ENCODE measurements at places on chromosomes 7 and 10. TPM values are rescaled to one million over a fixed set of nuclear protein-coding genes. Genes with fewer than 3 reads are reported as not detected.

GRCh38 chr10:76122056-76122455 lies 690.6 kb downstream of the LRMDA start:
- H3K27ac ChIP-seq = no peak overlapping the region
- no peak overlapping the region for H3K4me3 ChIP-seq
- DNase-seq = no peak
- H3K36me3 ChIP-seq = no peaks in the 10 kb centered on the region
- H3K27me3 ChIP-seq = peaks cover 2% of the 10 kb centered on the region

DNA sequence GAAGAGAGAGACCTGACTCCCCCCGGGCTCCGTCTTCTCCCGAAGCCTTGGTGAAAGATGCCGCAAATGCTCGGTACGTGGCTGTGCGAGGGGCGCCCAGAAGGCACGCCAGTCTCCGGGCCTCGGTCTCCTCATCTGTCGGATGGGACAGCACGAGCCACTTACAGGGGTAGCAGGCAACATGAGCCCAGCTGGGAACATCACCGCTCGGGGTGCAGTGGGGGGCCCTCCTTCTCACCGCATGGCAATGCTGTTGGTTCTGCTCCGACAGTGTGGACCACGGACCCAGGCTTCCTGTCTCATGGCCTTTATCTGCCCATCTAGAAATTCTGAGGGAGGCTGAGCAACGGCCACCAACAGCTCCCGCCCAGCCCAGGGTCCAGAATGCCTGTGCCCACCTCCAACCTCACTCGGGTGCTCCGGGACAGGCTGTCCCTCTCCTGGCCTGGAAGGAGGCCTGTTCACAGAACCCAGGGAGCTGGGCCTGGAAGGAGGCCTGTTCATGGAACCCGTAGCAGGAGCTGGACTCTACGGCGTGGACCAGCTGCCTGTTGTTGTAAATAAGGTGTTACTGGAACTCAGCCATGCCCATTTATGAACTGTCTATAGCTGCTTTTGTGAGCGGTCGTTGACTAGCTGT lies 15.8 kb downstream of the ADAP1 start:
- DNase-seq = no peak
- H3K4me3 ChIP-seq = no peak overlapping the region
- peaks cover 42% of the 10 kb centered on the region for H3K4me1 ChIP-seq
- peaks cover 6% of the 10 kb centered on the region for H3K27me3 ChIP-seq
- H3K27ac ChIP-seq = no peak overlapping the region
- peaks cover 5% of the 10 kb centered on the region for H3K36me3 ChIP-seq

DNA sequence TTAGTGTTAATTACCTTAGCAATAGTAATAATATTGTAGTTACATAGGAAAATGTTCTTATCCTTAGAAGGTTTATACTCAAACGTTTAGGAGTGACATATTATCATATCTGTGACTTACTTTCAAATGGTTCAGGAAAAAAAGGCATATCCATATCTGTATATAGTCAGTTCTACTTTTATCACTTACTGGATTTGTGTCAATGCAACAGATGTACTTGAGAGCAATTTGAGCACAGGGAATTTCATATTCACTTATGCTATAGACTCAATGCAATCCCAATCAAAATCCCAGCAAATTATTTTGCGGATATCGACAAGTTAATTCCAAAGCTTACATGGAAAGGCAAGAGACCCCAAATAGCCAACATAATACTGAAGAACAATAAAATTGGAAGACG lies 10.0 kb downstream of the DENND11 start:
- no peaks in the 10 kb centered on the region for H3K36me3 ChIP-seq
- H3K27ac ChIP-seq = no peak overlapping the region
- no peak overlapping the region for H3K4me3 ChIP-seq
- peaks cover 44% of the 10 kb centered on the region for H3K4me1 ChIP-seq

DNA sequence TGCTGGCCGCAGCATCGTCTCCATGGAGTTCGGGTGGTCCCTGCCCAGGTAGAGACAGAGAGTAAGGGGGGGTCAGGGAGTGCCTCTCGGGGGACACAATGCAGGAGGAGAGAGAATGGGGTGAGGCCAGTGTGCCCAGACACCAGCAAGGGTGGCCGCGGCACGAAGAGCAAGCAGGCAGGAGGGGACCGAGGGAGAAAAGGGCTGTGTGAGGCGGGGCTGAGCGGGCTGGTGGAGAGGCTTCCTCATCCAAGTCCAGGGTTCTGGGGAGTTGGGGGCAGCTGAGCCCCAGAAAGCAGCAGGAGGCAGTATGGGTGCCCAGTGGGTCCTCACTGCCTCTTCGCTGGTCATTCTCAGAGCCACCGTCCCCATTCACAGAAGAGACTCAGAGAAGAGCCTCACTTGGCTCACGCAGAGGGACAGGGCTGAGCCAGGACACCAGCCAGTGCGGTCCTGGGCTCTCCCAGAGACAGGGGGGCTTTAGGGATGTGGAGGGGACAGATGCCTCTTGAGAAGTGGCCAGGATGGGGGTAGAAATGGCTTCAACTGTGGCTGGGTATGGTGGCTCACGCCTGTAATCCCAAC lies 78.9 kb downstream of the MICALL2 start:
- no peak overlapping the region for H3K27ac ChIP-seq
- no peak for DNase-seq
- peaks cover 4% of the 10 kb centered on the region for H3K27me3 ChIP-seq
- peaks cover 1% of the 10 kb centered on the region for H3K4me1 ChIP-seq
- H3K4me3 ChIP-seq = no peak overlapping the region
- peaks cover 5% of the 10 kb centered on the region for H3K36me3 ChIP-seq

GRCh38 chr10:59055045-59055444 lies 121.4 kb upstream of the PHYHIPL start:
- H3K27ac ChIP-seq = no peak overlapping the region
- H3K4me1 ChIP-seq = no peaks in the 10 kb centered on the region
- H3K4me3 ChIP-seq = no peak overlapping the region
- DNase-seq = no peak

GRCh38 chr10:124701881-124702656 lies 42.1 kb downstream of the FAM53B start:
- H3K4me1 ChIP-seq = peaks cover 100% of the 10 kb centered on the region
- H3K4me3 ChIP-seq = peak overlapping the region; percentile 72
- peak overlapping the region; percentile 99 for H3K27ac ChIP-seq
- peak; percentile 40 for DNase-seq

GRCh38 chr7:157769086-157769485 lies 432.3 kb downstream of the DNAJB6 start:
- no peak overlapping the region for H3K4me3 ChIP-seq
- peaks cover 13% of the 10 kb centered on the region for H3K27me3 ChIP-seq
- DNase-seq = no peak

- peaks cover 20% of the 10 kb centered on the region for H3K4me1 ChIP-seq
- no peaks in the 10 kb centered on the region for H3K36me3 ChIP-seq
- H3K27ac ChIP-seq = no peak overlapping the region
- no peak for DNase-seq
- H3K27me3 ChIP-seq = peaks cover 13% of the 10 kb centered on the region
These were observed 4.9 kb upstream of the INSIG1 start for GRCh38 chr7:155292680-155293226.

GRCh38 chr10:132098539-132099388 lies 33.0 kb downstream of the JAKMIP3 start:
- H3K27me3 ChIP-seq = peaks cover 10% of the 10 kb centered on the region
- H3K4me3 ChIP-seq = no peak overlapping the region
- peaks cover 8% of the 10 kb centered on the region for H3K4me1 ChIP-seq
- no peak for DNase-seq
- no peak overlapping the region for H3K27ac ChIP-seq

DNA sequence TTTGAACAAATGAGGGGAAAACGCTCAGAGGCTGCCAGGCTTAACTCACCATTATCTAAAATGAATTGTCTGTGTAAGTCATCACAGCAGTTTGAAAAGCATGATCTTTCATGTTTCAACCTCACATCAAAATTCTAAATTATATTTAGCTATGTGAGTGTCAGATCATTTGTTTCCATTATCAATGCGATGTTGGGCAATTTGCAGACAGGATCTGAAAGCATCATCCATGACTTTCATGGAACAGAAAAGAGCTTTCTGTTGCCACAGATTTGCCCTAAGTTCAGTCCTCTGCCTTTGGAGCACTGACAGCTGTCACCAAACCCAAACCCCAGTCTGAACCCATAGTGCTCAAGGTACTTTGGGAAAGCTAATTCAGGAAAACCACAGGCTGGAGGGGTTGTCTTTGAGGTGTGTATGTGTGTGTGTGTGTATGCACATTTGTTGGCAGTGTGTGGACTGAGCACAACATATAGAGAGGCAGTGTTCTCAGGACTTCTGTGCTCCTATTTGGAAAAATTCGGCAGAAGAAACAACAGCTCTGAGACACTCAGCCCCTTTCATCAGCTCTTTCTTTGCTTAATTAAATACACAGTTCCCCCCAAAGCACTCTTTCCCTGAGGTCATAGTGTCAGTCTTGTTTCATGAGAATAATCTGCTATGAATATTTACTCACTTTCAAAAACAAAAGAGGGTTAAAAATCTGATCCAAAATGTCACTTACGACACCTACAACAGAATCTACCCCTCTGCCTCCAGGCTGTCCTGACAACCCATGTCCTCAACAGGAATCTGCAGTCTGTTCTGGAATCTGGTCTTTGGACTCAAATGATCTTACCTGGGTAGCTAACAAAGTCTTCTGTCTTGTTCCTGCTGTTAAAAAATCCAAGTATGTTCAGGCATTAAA lies 188.5 kb upstream of the KLF14 start:
- H3K4me3 ChIP-seq = no peak overlapping the region
- no peak for DNase-seq
- H3K27ac ChIP-seq = peak overlapping the region; percentile 21
- peaks cover 76% of the 10 kb centered on the region for H3K4me1 ChIP-seq

DNA sequence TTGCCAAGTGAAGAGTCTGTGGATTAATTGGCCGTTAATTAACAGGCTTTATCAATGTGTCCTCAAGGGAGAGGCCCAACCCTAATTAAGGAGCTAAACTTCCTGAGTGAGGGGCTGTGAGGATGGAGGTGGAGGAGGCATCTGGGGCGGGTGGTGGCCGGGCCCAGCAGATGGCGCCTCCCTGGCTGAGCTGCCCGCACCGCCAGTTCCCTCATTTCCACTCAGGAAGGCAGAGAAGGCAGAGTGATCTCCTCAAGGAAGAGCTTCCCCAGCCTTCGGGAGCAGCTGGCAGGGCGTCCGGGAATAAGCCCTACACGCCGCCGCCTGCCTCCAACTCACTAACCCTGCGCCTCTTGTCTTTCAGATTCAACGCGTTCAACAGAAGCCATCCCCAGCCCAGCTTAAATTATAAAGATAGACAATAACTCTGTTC lies 112.2 kb downstream of the CYTH3 start:
- no peak for DNase-seq
- no peak overlapping the region for H3K27ac ChIP-seq
- peaks cover 1% of the 10 kb centered on the region for H3K4me1 ChIP-seq
- H3K36me3 ChIP-seq = peaks cover 15% of the 10 kb centered on the region

DNA sequence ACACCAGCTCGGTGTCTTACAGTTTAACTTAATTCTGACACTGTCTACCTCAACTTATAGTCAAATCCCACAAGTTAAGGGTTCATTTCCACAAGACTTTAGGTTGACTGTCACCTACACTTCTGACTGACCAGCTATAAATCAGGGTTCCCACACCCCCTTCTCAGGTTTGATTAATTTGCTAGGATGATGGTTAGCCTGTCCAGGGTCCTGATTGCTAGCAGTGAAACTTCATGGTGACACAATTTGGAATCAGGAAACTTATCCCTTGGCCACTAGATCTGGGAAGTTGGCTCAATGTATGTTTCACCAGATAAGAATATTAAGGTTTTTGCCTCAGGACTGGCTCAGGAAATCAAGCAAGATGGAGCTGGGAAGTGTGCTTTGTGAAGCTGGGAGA lies 2.8 kb upstream of the RSU1 start:
- H3K4me1 ChIP-seq = peaks cover 30% of the 10 kb centered on the region
- H3K36me3 ChIP-seq = peaks cover 15% of the 10 kb centered on the region
- H3K27ac ChIP-seq = no peak overlapping the region
- H3K4me3 ChIP-seq = no peak overlapping the region
- H3K27me3 ChIP-seq = peaks cover 14% of the 10 kb centered on the region

GRCh38 chr10:82438277-82438676 lies 563.3 kb downstream of the NRG3 start:
- H3K27me3 ChIP-seq = peaks cover 2% of the 10 kb centered on the region
- no peaks in the 10 kb centered on the region for H3K36me3 ChIP-seq
- H3K4me3 ChIP-seq = no peak overlapping the region
- H3K27ac ChIP-seq = no peak overlapping the region

- no peak for DNase-seq
- no peak overlapping the region for H3K27ac ChIP-seq
These were observed 52.3 kb upstream of the DPYSL4 start for GRCh38 chr10:132134241-132135052.

DNA sequence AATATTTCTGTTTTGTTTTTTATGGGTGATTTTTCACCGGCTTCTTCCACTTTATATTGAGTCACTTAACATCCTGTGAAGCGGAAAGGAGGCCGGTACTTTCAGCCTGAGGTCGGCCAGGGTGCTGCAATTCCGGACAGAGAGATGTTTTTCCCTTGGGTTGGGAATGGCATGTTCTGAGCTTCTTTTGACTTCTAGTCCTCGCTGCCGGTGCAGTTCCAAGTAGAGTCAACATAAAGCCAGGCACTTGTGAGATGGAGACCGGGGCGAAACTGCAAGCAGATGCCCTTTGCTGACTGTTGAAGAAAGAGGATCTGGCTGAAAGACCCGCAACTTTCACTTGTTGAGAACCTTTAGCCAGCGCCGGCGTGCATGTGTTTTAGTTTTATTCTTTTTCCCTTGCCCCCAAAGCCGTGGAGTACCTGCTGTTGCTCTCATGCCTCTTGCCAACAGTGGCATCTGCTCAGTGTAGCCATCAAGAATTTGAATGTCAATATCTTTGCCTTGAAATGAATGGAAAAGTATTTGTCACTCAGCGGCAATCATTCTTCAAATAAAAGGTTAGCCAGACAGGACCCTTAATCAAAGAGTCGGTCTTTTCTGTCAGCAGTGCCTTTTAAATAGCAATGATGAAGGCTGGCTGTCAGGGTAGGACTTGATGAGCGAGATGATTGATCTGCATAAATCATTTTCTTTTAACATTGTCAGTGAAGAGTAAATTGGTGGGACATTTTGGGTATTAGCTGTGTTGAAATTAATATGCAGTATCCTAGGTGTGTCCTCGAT lies 351.2 kb downstream of the LRMDA start:
- H3K36me3 ChIP-seq = no peaks in the 10 kb centered on the region
- H3K4me1 ChIP-seq = no peaks in the 10 kb centered on the region
- no peak for DNase-seq
- peaks cover 1% of the 10 kb centered on the region for H3K27me3 ChIP-seq

GRCh38 chr10:129761197-129761972 lies 202.7 kb downstream of the EBF3 start:
- H3K27me3 ChIP-seq = peaks cover 1% of the 10 kb centered on the region
- H3K4me1 ChIP-seq = peaks cover 17% of the 10 kb centered on the region
- no peak overlapping the region for H3K4me3 ChIP-seq
- DNase-seq = no peak

- no peaks in the 10 kb centered on the region for H3K27me3 ChIP-seq
- H3K4me3 ChIP-seq = no peak overlapping the region
- peaks cover 34% of the 10 kb centered on the region for H3K36me3 ChIP-seq
- peaks cover 17% of the 10 kb centered on the region for H3K4me1 ChIP-seq
- no peak overlapping the region for H3K27ac ChIP-seq
These were observed 103.8 kb downstream of the DNMBP start for GRCh38 chr10:99905971-99906370.

Gene GIMAP2
- polyA plus RNA-seq = 63.1 TPM

Gene TMEM184A
- polyA plus RNA-seq = not detected

Gene FOXI2
- not detected for polyA plus RNA-seq

Gene OR13A1
- not detected for polyA plus RNA-seq

Gene ABCB8
- 26.5 TPM for polyA plus RNA-seq

Gene CYP3A4
- not detected for polyA plus RNA-seq

Gene IFIT1
- polyA plus RNA-seq = 0.43 TPM

All from immature natural killer cell (primary cell).